Psoas muscle (tissue), 8 donors: ENCODE measurements at places on chromosomes 11 and 22. TPM values are rescaled to one million over a fixed set of nuclear protein-coding genes. Genes with fewer than 3 reads are reported as not detected.

Gene RFPL1
- not detected for total RNA-seq

Gene SLC43A3
- 18.8 TPM for total RNA-seq

Gene CASTOR1
- 0.44 TPM for total RNA-seq

Gene NRIP3
- 0.09 TPM for total RNA-seq

Gene MYO18B
- 394 TPM for total RNA-seq

Gene OR8K5
- total RNA-seq: not detected

GRCh38 chr11:64631675-64632074 lies 40.7 kb downstream of the SLC22A12 start:
- H3K4me1 ChIP-seq: no peaks in the 10 kb centered on the region
- DNase-seq: no peak
- H3K27me3 ChIP-seq: no peaks in the 10 kb centered on the region
- no peak overlapping the region for H3K27ac ChIP-seq

GRCh38 chr11:27786864-27787263 lies 86.6 kb upstream of the BDNF start:
- H3K27me3 ChIP-seq: no peaks in the 10 kb centered on the region
- no peak overlapping the region for H3K27ac ChIP-seq
- no peaks in the 10 kb centered on the region for H3K36me3 ChIP-seq
- no peak overlapping the region for H3K4me3 ChIP-seq

GRCh38 chr11:127624306-127624856 lies 623.8 kb upstream of the KIRREL3 start:
- no peaks in the 10 kb centered on the region for H3K27me3 ChIP-seq
- no peak overlapping the region for H3K27ac ChIP-seq
- no peak for DNase-seq

- no peaks in the 10 kb centered on the region for H3K4me1 ChIP-seq
- H3K36me3 ChIP-seq: no peaks in the 10 kb centered on the region
- no peak for DNase-seq
- H3K27ac ChIP-seq: no peak overlapping the region
Observed at GRCh38 chr11:13876423-13876822, 86.1 kb upstream of the SPON1 start.

DNA sequence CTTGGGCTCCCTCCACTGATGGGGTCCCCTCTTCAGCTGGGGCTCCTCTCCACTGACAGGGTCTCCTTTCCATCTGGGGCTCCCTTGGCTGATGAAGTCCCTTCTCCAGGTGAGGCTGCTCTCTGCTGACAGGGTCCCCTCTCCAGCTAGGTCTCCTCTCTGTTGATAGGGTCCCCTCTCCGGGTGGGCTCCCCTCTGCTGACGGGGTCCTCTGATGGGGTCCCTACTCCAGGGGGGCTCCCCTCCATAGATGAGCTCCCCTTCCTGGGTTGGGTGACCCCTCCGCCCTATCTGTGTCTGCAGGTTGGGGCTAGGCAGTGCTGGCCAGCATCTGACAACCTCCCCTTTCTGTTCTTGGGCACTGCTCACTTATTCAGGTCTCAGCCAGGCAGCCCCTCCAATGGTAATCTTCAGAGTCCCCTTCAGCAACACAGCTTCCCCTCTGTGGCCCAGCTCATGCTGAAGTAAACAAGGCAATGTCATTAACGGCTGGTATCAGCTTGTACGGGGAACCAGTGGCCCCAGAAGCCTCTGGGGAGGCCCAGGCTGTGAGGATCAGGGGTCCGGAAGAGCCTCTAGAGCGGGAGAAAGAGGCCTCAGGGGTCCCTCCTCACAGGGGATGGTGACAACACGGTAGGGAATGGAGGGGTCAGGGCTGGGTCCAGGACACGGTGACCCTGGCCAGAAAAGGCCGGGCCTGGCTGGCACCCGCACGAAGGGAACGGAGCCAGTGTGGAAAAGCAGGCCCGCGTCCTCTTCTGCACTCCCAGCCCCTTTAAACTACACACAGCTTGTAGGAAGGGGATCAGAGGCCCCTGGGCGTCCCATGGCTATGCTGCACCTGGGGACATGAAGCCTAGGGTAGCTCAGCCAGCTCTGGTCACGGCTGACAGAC lies 9.6 kb upstream of the CD81 start:
- H3K4me1 ChIP-seq: no peaks in the 10 kb centered on the region
- no peak overlapping the region for H3K27ac ChIP-seq
- H3K4me3 ChIP-seq: no peak overlapping the region
- DNase-seq: peak; percentile 29
- no peaks in the 10 kb centered on the region for H3K36me3 ChIP-seq

DNA sequence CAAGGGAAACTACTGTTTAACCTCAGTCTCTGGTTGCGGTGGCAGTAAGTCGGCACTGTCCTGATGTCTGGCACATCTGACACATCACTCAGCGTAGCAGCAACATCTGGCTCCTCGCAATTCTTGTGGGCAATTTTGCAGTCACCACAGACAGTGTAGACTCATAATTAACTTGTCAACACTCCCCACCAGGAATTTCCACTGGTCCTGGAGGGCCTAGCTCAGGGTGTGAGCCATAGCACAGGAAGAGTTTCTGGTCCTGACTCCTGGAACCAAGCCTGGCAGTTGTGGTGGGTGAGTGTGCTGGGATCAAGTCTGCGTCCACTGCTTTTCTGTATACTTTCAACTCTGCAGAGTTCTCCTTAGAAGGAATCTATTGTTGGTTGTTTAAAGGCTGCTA lies 209.7 kb downstream of the SNX19 start:
- no peak overlapping the region for H3K4me3 ChIP-seq
- no peaks in the 10 kb centered on the region for H3K27me3 ChIP-seq
- H3K27ac ChIP-seq: no peak overlapping the region
- no peaks in the 10 kb centered on the region for H3K36me3 ChIP-seq
- DNase-seq: no peak
- H3K4me1 ChIP-seq: no peaks in the 10 kb centered on the region

DNA sequence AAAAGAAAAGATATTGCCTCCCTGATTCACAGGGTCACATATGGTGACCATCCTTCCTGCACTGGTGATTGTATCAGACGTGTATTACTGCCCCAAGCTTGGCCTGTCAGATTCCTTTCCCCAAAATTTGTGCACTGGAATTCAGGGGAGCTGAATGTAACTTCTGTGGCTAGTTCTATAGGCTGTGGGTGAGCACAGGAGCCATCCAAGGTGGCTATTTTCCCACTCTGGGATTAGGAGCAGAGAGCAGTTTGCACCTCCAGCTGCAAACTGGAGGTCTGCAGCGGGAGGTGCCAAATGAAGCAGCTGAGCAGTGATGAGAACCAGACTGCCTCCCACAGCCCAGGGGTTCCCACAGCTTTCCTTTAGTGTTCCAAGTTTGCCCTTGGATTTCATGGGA lies 124.2 kb upstream of the PITPNB start:
- H3K4me3 ChIP-seq: no peak overlapping the region
- H3K36me3 ChIP-seq: no peaks in the 10 kb centered on the region
- no peaks in the 10 kb centered on the region for H3K4me1 ChIP-seq
- no peak overlapping the region for H3K27ac ChIP-seq
- no peaks in the 10 kb centered on the region for H3K27me3 ChIP-seq

DNA sequence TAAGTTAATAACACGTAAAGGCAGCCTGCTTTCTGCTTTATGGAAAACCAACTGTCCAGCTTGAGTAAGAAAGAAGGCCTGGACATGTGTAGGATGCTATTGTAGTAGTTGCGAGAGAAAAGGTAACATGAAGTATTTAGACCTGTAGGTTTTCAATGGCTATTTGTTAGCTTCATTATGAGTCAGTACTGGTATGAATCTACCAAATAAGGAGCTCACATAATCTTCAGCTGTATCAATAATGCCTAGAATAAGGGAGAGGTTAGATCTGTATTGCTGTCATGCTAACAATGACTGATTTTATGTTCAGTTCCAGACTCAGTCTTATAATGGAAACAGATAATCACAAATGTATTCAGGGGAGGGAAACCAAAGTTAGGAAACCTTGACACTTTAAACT lies 550.3 kb downstream of the CNTN5 start:
- H3K36me3 ChIP-seq: no peaks in the 10 kb centered on the region
- H3K27ac ChIP-seq: no peak overlapping the region
- no peaks in the 10 kb centered on the region for H3K4me1 ChIP-seq
- H3K27me3 ChIP-seq: no peaks in the 10 kb centered on the region
- no peak overlapping the region for H3K4me3 ChIP-seq
- no peak for DNase-seq

- H3K36me3 ChIP-seq: no peaks in the 10 kb centered on the region
- peaks cover 18% of the 10 kb centered on the region for H3K4me1 ChIP-seq
- DNase-seq: no peak
- H3K27me3 ChIP-seq: no peaks in the 10 kb centered on the region
- H3K27ac ChIP-seq: peak overlapping the region; percentile 86
- no peak overlapping the region for H3K4me3 ChIP-seq
Observed at GRCh38 chr11:115169251-115169650, 335.0 kb downstream of the CADM1 start.

GRCh38 chr11:2837651-2838050 lies 47.9 kb downstream of the CDKN1C start:
- no peak overlapping the region for H3K27ac ChIP-seq
- no peaks in the 10 kb centered on the region for H3K4me1 ChIP-seq
- H3K36me3 ChIP-seq: no peaks in the 10 kb centered on the region
- no peaks in the 10 kb centered on the region for H3K27me3 ChIP-seq
- no peak for DNase-seq

- DNase-seq: no peak
- H3K4me1 ChIP-seq: no peaks in the 10 kb centered on the region
- H3K4me3 ChIP-seq: no peak within 1 kb of the TSS
- no peak within 1 kb of the TSS for H3K27ac ChIP-seq
Observed at GRCh38 chr11:18236664-18237356, at the start of gene SAA4. SAA4 (minus strand) TSS chr11:18236802; CDS start chr11:18235926, 876 bp downstream.

GRCh38 chr11:128719556-128719824 lies 25.6 kb downstream of the FLI1 start:
- H3K36me3 ChIP-seq: no peaks in the 10 kb centered on the region
- H3K4me1 ChIP-seq: peaks cover 24% of the 10 kb centered on the region
- no peaks in the 10 kb centered on the region for H3K27me3 ChIP-seq
- H3K4me3 ChIP-seq: no peak overlapping the region
- H3K27ac ChIP-seq: peak overlapping the region; percentile 0

- DNase-seq: no peak
- H3K4me1 ChIP-seq: no peaks in the 10 kb centered on the region
- no peaks in the 10 kb centered on the region for H3K27me3 ChIP-seq
- H3K36me3 ChIP-seq: no peaks in the 10 kb centered on the region
- no peak overlapping the region for H3K4me3 ChIP-seq
Observed at GRCh38 chr11:66686801-66687750, 9.4 kb upstream of the RBM4B start.

GRCh38 chr11:121452609-121453150 lies at the start of gene SORL1-AS1:
SORL1-AS1 (minus strand) TSS chr11:121452967.
- peak within 1 kb of the TSS; percentile 65 for H3K4me3 ChIP-seq
- H3K27ac ChIP-seq: no peak within 1 kb of the TSS

DNA sequence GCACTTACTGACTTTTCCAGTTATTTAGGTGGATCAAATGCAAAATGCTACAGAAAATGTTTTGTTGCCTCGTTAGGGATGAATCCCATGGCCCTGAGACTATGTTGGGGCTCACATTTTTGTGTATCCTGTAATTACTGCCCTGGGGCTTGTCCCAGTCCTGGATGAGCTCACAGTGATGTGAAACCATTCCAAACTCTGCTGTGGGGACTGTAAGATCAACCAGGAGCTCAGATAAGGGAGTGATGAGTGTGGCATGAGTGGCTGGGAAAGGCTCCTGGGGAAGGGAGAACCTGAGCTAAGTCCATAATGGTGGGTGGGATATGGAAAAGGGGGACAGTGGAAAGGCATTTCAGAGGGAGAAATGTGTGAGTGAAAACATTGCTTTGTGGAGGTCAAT lies 54.0 kb downstream of the SLC5A1 start:
- no peaks in the 10 kb centered on the region for H3K27me3 ChIP-seq
- no peaks in the 10 kb centered on the region for H3K4me1 ChIP-seq
- H3K36me3 ChIP-seq: no peaks in the 10 kb centered on the region
- H3K27ac ChIP-seq: no peak overlapping the region
- no peak overlapping the region for H3K4me3 ChIP-seq

DNA sequence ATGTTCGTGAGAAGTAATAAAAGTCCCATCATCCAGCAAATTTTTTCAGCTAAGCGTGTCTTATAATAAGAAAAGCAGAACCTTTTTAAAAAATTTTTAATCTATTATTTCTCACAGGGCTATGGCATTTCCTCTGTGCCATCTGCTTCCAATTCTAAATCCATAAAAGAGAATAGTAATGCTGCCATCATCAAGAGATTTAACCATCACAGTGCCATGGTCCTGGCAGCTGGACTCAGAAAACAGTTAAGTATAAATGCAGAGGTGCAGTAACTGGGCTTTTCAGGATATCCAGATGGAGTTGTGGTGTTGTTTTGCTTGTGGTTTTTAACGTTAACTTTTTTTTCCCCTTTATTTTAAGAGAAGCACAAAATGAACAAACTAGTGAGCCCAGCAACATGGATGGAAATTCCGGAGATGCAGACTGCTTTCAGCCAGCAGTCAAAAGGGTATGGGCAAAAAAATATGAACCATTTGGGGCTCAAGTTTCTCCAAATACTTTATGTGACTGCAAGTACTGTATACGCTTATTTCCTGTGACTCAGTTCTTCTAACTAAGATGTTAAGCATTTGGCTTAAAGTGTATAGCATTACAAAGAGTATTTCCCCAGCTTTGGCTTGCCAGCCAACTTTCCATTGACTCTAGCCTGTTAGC lies 25.2 kb downstream of the GTF2H1 start:
- no peaks in the 10 kb centered on the region for H3K27me3 ChIP-seq
- H3K4me1 ChIP-seq: no peaks in the 10 kb centered on the region
- H3K36me3 ChIP-seq: peaks cover 6% of the 10 kb centered on the region
- no peak for DNase-seq
- H3K4me3 ChIP-seq: no peak overlapping the region

DNA sequence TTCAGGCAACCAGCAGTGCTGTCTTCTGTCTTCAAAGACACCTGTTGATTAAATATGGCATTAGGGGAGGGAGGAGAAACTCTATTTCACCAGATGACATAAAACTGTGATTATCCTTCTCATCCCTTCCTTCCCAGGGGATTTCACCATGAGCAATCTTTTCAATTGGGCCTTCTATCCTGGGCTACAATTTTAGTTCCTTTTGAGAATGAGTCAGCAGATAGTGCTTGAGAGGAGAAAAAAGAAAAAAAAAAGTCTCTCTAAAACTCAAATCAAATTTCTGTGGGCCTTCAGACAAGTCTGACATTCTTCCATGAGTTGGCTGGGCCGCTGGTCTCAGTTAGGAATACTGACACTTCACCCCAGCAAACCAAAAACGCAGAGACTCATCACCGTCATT lies 7.2 kb downstream of the FLI1 start:
- H3K4me3 ChIP-seq: no peak overlapping the region
- no peak for DNase-seq
- H3K27ac ChIP-seq: no peak overlapping the region
- H3K36me3 ChIP-seq: no peaks in the 10 kb centered on the region
- no peaks in the 10 kb centered on the region for H3K27me3 ChIP-seq
- H3K4me1 ChIP-seq: peaks cover 2% of the 10 kb centered on the region
